Esophagus squamous epithelium (tissue), 5 donors: ENCODE measurements at places on chromosomes 5 and 9.

GRCh38 chr5:149450199-149450598 lies 71.1 kb upstream of the IL17B start:
- no peak for DNase-seq

DNA sequence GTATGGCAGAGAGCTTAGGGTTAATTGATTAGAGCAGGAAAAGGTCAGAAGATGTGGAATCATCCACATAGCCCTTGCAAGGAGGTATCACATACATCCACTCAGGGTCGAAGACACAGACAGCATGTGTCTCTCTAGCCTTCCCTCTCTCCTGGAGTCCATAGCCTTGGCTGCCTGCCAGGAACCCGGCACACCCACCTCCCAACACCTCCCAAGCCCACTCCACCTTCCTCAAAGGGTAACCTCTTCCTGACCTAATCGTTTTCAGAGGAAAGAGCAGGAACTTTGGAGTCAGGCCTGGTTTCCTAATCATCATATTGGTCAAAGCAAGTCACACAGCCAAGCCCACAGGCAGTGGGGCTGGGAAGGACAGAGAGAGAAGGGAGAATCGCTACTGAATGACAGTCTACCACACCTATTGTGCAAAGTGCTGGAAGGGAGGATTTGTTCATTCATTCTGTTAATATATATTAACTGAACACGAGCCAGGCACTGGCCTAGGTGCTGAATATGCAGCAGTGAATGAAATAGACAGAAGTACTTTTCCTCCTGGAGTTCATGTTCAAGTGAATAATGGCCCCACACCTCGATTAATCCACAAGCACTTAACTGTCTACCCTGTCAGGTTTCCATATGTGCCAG lies 107.8 kb downstream of the KCNIP1 start:
- no peak for DNase-seq

DNA sequence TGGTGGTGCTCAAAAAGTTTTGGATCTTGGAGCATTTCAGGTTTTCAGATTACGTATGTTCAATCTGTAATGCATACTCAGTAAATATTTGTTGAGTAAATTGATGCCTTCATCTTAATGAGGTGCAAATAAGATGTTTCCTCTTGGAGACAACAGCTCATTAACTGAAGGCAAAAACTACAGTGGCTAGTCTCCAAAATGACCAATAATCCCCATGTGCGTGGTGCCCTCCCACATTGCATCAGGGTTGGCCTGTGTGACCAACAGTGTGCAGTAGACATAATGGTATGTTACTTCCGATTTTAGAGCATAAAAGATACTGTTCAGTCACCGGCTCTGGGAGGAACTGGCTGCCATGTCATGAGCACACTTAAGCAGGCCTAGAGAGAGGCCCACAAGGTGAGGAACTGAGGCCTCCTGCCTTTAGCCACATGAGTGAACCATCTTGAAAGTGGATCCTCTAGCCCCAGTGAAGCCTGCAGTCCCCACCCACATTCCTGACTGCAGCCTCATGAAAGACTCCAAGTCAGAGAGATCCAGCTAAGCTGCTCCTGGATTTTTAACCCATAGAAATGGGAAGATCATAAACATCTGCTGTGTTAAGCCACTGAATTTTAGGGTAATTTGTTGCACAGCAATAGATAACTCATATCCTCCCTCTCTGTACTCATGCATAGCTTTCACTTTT lies 55.7 kb downstream of the LIFR start:
- DNase-seq: no peak

DNA sequence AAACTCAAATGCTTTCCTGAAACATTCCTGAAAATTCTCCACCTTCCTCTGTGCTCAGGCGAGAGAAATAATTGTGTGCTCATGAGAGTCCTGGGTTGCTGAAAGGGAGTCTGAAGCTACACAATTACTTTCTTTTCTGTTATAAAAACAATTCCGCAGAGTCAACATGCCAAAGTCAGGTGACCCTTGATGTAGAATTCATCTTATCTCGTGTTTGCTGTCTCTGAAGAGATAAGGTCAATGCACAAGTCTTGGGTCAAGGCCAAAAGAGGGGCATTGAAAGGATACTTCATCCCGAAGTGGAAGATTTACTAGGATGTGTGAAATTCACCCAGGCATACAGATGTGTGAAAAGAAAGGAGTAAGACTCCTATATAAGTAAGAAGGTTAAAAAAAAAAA lies 493.5 kb downstream of the SEMA5A start:
- DNase-seq: no peak

DNA sequence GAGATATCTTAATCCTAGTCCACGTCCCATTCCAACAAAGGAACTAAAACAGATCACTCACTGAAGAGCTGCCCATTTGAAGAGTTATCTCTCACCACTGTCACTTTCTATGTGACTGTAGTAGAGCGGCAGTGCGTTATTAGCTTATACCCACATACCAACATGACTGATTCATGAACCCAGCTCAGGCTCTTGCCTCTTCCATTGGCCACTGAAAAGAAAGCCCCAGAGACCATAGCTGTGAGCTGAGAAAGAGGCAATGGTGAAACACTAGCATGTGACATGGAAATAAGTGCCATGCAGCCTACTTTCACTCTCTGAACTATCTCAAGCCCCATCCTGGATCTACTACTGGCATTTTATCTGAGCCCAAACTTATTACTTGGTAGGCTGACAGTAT lies 151.7 kb upstream of the MOCS2 start:
- DNase-seq: no peak

DNA sequence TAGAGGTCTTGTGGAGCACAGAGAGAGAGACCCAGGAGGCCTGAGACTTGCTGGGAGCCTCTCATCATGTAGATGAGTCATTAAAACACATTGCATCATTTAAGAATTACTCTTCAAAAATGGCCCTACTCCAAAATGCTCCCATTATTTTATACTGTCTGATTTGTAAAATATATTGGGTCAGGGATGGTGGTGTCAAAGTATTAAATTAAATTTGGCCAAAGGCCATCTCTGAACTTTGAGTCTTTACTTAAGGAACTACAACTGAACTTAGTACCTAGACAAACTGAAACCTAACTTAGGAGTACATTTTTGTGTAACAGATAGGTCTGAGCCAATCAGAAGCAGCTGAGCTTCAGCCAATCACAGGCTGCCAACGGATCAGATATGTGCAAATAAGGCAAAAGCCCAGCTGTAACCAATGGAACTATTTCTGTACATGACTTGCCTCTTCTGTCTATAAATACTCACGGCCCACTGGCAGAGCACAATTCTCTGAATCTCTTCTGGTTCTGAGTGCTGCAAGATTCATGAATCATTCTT lies 657.2 kb downstream of the TLE1 start:
- DNase-seq: no peak

DNA sequence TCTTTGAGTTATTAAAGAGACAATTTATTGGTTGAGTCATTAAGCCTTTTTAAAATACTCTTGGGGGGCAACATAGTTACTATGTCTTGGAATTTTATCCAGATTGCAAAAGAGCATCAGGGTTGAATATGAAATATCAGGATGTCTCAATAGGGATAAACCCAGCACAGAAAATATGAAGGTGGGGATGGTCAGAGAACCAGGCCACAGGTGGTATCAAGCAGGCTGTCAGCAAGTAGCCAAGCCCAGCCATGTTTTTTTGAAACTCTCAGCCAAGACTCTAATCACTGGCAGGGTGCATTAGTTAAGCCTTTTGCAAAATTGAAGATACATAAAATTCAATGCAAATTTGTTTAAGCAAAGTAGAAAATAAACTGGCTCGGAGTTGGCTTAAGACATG lies 468.9 kb downstream of the DTWD2 start:
- DNase-seq: no peak

DNA sequence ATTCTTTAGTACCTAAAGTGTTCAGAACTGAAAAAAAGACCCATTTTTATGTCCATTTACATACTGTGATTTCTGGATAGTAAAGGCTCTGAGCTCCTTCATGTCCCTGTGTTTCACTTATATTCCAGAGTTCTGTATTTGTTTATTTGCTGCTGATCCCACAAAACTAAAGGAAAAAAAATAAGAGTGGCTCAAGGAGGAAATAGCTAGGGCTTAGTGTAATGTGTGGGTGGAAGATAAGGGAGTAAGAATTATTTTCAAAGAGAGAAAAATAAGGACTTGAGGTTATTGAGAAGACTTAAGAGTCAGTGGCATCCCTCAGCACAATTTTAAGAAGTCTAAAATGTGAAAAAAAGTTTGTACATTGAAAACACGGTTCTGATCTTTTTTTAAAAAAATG lies 46.0 kb downstream of the ENTREP1 start:
- no peak for DNase-seq

GRCh38 chr5:147156012-147156411 lies 78.8 kb upstream of the STK32A start:
- DNase-seq: no peak

- no peak for DNase-seq
These were observed 408.7 kb downstream of the TLE4 start for GRCh38 chr9:79980432-79980831.

GRCh38 chr5:1934801-1935429 lies 52.2 kb upstream of the IRX4 start:
- DNase-seq: no peak

DNA sequence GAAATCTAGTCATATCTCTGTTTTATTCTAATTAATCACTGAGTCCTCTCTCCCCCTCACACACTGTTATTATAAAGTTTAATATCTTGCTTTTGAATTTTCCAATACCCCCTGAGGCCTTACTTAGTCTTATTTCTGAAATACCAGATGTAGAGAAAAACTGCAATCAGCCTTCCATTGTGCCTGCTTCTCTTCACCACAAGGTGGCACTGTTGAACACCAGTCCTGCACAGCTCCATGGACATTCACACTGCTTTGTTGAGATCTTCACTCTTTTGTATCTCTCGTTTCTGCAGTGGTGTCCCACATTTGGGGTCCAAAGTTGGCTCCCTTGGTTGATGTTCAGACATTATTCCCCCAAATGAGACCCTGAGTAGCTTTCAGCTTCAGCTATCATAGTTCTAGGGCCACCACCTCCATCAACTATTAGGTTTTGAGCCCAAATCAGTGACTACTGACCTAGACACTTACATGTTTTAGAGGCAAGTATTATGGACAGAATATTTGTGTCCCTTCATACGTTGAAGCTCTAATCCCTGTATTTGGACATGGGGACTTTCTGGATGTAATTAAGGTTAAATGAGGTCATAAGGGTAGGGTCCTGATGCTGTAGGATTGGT lies 24.3 kb downstream of the BOD1 start:
- no peak for DNase-seq

GRCh38 chr5:129459777-129460671 lies at the start of gene ADAMTS19:
ADAMTS19 (plus strand) TSS chr5:129460298; CDS start chr5:129460392, 94 bp downstream.
- no peak for DNase-seq

GRCh38 chr9:35533398-35533797 lies 43.5 kb downstream of the RUSC2 start:
- DNase-seq: no peak

- DNase-seq: no peak
These were observed 20.5 kb upstream of the HEXB start for GRCh38 chr5:74664551-74664950.

DNA sequence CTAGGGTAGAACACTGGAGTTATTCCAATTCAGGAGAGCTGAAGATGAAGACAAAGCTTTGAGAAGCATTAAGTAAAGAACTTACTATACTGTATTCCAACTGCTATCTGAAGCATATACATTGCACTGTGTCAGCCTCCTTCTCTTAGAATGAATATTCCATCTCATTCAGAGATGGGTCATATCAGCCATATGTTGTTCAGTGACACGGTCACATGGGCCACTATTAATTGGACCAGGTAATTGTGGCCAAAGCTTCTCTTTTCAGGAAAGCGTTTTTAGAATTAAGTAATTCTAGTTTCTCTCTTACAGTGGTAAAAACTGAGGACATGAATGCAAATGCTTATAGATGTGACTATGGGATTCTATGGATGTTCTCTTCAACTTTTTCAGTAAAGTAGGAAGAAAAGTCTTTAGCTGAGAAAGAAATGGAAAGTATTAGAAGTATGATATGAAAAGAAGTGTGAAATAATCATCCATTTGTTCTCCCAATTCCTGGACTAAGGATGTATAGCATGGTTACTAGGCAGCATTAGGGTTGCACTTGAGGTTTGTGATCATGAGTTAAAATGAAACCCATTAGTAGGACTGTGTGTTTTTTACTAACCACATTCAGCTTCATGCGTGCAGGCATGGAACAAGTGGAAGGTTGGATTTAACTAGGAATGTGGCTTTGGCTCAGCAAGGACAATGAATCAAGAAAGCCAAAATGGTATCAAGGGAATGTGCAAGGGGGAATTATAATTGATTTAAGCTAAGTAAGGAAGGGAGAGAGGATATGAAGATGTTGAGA lies 40.9 kb downstream of the CETN3 start:
- DNase-seq: no peak

DNA sequence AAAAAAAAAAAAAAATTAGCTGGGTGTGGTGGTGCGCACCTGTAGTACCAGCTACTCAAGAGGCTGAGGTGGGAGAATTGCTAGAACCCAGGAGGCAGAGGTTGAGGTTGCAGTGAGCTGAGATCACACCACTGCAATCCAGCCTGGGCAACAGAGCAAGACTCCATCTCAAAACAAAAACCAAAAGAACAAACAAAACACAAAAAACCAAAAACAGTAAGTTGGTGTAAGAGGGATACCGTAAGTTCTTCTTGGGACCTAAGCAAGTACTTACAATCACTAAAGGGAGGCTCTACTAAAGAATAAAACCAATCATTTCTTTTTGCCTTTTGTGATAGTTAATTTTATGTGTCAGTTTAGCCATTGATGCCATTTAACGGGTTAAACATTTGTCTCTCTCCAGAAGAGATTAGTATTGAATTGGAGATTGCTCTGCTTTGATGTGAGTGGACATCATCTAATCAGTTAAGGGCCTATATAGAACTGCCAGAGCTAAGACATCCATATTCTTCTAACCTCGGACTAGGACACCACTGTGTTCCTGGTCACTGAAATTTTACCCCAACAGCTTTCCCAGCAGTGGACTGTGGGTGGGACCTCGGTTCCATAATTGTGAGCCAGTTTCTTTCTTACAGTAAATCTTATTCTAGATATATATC lies 10.5 kb upstream of the ETF1 start:
- no peak for DNase-seq

- no peak for DNase-seq
These were observed 13.7 kb upstream of the ADRA1B start for GRCh38 chr5:159902444-159903121.

DNA sequence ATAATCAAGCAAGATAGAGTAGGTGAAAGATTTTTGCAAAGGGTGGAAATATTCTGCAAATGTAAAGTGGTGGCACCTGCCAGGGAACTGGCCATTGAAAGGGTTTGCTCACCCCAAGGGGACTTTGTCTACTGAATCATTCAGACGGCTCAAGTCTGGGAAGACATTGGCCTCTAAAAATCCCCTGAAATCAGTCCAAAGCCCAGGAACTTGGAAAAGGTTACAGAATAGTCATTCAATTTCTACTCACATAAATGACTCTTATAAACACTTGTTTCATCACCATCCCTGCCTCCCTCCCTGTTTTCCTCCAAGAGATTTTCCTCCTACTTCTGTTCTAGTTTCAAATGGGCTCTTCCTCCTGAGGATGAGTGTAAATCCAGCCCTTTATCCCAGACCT lies 28.5 kb downstream of the ZNF366 start:
- no peak for DNase-seq
